Retinal pigment epithelial cell (primary cell): ENCODE measurements at places on chromosomes 3 and 15.

DNA sequence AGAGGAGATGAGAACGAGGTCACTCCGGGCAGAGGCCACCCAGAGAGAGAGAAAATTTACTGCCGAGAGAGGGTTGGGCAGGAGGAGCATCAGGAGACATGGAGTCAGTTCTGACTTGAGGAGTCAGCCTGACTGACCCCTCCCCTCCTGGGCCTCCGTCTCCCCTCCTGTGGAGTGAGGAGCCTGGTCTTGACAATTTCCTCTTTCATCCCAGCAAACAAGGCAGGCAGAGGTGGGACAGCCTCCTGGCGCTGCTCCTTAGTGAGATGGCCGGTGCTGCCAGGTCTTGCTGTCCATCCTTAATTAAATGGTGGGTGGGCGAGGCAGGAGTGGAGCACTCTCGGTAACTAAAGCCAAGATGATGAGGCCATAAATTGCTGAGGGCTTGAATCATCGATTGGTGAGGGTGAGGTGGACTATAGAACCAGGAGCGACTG is 60.6 kb downstream of the CYP11A1 start:
- DNase-seq = no peak

DNA sequence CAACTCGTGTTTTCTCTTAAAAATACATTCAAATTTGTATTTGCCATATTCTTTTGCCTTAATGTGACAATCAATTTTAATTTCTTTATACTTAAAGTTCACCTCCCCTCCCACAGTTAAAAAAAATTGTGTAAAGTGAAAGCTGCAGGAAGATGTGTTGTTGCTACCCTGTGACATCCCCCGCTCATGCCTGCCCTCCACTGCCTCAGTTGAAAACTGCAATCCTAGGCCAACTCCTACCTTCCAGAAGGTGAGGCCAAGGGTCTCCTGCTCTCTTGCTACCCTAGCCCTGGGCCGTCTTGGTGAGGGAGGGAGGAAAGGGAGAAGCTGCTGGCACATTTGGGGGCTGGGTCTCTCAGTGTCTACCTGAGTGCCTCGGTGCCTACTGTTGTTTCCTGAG is 57.0 kb upstream of the CMTM7 start:
- no peak for DNase-seq

GRCh38 chr3:158731938-158732855 is at the start of gene RARRES1:
TSS of gene RARRES1 (minus strand) at chr3:158732457. CDS start at chr3:158732415, 42 bp downstream.
- DNase-seq = no peak

DNA sequence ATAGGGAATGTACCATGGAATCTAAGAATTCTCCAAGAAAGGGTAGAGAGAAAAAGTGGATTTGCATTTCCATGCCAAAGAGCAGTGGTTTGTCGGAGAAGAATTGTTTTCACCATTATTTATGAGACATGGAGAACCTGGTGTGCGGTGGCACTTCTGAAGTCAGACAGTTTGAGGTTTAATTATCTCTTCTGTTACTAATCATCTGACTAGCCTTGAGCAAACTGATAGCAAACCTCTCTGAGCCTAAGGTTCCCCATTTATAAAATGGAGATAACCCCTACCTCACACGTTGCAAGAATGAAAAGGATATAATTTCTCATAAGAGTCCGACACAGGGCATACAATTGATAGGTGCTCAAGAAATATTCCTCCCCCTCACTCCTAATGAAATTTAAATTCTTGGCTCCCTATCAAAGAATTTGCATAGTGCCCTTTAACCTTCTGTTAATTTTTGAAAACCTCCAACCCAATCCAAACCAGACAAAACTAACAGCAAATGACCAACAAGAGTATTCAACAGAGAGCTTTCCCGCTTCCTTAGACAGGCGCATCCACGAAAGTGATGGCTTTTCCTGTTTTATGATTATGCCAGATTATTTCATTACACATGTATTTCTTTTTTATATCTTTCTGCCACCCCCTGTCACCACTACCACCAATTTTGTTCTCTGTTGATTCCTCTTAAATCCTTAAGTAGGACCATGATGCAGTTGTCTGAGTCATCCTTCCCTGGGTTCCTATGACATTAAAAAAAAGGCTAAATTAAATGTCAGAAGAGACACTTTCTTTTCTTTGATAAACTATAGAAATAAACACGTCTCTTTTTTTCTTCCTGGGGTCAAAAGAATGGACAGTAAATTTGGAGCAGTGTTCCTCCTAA is 28.5 kb downstream of the TMEM212 start:
- DNase-seq = no peak

GRCh38 chr15:97868981-97869380 is 91.5 kb upstream of the ARRDC4 start:
- DNase-seq = no peak

DNA sequence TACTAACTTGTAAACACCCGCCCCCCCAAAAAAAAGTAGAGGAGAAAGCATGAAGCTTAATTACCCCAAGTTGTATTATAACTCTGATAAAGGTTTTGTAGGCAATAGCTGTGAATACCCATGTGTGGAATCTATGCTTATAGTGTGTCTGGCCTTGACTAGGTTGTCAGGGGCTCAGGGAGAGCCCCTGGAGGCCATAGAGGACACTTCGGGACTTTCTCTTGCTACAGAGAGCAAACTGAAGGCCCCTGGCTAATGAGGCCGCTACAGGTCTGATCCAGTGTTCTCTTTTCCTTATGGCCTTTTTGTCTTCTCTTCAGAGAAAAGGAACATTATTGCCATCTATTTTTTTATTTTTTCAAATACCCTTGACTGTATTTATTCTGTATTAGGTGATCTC is 19.1 kb upstream of the SCAANT1 start:
- no peak for DNase-seq
